C1 segment of cervical spinal cord (tissue), 14 donors: ENCODE measurements at places on chromosomes 11 and 22.

GRCh38 chr22:49525360-49525759, 302.3 kb downstream of the BRD1 start:
- no peak for DNase-seq

GRCh38 chr11:113370634-113371033, 16.9 kb upstream of the ANKK1 start:
- no peak for DNase-seq

DNA sequence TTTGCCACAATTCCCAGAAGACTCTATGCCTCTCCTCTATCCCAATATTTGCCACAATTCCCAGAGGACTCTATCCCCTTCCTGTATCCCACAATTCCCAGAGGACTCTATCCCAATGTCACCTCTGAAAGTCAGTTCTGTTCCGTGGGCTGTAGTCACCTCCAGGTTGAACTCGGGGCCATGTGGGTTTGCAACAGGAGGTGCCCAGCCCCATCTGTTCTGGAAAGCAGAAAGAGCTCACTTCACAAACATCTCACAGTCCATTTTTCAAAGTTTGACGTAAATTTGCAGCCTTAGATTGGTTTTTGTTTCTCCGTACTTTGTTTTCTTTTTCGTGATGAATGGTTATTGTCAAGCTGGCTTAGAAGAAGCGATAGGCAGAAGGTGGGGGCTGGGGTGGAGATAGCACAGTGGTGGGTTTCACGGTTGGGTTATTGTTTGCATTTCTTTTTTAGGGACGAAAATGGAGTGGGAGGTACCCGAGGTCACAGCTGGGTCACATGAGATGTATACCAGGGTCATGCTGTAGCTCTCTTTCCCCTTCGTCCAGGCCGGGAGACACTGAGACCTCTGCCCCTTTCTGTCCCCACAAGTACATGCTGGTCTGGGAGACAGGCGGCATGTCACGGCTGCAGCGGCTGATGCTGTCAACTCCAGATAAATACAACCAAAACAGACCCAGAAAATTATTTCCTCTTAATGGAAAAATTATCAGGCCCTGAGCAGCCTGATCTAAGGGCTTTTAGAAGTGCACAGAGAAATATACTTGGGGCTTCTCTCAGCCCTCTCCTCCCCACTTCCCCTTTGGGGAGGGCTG, 374.5 kb downstream of the CADM1 start:
- no peak for DNase-seq

DNA sequence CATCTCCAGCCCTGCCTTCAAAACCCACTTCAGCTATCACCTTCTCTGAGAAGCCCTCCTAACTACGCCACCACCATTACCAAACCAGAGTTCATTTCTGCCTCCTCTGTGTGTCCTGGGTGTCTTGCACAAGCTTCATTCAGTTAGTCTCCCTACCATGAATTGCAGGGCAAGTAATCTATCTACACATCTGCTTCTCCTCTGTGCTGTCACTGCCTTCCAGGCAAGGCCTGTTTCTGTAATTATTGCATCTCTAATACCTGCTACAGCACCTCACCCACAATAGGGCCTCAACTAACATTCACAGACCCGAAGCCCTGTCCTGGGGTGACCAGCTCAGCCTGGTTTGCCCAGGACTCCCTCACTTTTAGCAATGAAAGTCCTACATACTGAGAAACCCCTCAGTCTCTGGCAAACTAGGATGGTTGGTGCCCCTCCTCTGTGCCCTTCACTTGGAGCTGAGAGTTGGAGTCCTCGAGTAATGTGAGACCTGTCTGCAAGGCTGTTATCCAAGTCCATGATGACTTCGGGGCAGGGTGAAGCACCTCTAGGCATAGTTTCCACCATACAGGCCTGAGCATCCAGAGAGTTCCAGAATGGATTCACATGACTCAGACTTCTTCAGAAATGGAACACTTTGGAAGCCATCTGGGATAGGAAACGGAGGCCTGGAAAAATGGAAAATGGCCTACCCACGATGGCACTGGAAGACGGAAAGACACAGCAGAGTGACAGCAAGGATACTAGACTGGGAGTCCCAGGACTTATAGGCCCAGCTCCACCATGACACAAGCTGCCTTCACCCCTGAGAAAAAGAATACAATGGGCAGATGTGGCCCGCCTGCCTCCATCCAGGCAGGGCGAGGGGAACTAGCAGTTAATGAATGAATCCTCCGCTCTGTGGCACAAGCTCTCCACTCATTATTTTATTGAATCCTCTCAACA, 269.3 kb downstream of the BUD13 start:
- DNase-seq: no peak

GRCh38 chr22:46019351-46019750, 42.4 kb upstream of the WNT7B start:
- DNase-seq: no peak

GRCh38 chr22:50600967-50601668, 525 bp downstream of the MAPK8IP2 start:
- no peak for DNase-seq

- DNase-seq: no peak
Observed at GRCh38 chr11:26842478-26843282, 120.8 kb upstream of the SLC5A12 start.

- no peak for DNase-seq
Observed at GRCh38 chr11:79189601-79190000, 251.2 kb downstream of the TENM4 start.

DNA sequence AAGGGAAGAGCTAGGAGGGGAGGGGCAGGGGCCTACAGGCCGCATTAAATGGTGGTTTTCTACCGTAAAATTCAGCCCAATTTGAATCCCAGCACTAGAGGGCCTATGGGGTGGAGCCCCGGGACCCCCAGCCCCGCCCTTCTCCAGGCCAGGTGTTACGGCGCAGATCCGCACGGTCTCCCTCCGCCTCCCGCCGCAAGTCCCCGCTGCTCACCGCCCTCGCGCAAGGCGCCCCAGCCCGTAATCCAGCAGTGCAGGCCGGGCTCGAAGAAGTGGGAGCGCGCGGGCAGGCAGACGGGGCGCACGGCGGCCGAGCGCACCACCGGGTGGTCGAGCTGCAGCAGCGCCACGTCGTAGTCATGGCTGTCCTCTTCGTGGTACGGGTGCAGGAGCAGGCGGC, 17.3 kb downstream of the KCTD17 start:
- DNase-seq: no peak

DNA sequence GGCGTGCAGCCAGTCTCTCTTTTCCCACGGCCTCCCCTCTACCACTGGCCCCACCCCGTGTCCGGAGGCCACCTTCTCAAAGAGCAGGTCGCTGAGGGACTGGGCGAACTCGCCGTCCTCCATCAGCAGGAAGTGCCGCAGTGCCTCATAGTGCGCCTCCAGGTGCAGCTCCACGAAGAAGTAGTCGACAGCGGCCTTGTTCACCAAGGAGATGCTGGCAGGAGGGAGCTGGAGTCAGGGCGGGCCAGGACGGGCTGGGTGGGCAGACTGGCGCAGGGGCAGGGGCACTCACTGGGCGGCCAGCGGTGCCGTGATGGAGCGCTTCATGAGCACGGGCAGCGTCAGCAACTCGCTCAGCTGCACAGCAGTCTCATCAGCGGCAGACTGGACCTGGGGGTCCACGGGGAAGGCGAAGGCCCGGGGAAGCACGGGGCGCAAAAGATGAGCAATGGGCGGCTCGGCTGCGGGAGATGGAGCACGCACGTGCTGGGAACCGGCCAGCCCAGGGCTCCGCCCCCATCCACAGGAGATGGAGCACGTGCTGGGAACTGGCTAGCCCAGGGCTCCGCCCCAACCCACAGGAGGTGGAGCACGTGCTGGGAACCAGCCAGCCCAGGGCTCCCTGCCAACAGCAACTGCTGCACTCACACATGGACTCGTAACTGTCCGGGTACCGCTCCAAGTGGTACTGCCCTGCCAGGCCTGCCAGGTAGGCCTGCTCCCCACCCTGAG, 18.4 kb downstream of the SELENOO start:
- no peak for DNase-seq
